Hematopoietic multipotent progenitor cell (in vitro differentiated cells): ENCODE measurements at places on chromosomes 16 and 17.

DNA sequence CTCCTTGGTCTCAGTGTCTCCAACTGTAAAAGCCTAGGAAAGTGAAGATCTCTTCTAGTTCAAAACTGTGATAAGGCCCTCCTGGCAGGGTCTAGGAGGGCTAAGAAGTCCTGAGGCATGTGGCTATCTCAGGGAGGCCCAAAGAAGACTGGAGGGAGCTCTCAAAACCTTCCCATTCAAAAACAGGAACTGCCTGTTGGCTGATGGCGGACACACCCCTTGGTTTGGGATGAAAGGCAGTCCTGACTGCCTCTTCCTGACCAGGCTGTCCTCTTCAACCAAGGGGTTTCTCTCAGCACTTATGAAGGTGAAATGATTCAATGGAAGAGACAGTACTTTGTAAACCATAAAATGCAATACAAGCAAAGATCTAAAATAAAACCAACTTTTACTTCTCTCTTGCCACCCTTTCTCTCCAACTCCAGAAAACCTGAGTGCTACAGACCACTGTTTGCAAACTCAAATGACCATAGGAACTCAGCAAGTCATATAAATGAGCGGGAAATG lies 4.7 kb downstream of the ZNF764 start:
- no peak for DNase-seq

GRCh38 chr17:62724398-62725146 lies 83.5 kb downstream of the MARCHF10 start:
- DNase-seq = peak; percentile 72

DNA sequence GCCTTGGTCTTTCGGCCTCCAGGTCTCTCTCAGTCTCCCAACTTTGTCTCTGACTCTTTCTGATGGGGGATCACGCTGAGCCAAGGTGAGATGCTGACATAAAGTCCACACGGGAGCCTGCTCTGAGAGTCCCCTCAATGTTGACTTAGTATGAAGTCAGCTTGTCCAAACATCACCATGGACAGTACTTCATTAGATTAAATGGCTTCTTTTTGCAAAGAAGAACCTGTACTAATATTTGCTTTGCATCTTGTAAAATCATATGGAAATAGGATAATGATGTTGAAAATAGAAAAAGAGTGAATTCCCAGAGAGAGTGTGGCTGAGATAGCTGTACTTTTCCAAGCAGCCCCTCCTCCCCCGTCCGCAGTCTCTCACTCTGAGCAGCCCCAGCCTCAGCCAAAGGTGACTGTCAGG lies 56.7 kb upstream of the SIAH1 start:
- DNase-seq = no peak

DNA sequence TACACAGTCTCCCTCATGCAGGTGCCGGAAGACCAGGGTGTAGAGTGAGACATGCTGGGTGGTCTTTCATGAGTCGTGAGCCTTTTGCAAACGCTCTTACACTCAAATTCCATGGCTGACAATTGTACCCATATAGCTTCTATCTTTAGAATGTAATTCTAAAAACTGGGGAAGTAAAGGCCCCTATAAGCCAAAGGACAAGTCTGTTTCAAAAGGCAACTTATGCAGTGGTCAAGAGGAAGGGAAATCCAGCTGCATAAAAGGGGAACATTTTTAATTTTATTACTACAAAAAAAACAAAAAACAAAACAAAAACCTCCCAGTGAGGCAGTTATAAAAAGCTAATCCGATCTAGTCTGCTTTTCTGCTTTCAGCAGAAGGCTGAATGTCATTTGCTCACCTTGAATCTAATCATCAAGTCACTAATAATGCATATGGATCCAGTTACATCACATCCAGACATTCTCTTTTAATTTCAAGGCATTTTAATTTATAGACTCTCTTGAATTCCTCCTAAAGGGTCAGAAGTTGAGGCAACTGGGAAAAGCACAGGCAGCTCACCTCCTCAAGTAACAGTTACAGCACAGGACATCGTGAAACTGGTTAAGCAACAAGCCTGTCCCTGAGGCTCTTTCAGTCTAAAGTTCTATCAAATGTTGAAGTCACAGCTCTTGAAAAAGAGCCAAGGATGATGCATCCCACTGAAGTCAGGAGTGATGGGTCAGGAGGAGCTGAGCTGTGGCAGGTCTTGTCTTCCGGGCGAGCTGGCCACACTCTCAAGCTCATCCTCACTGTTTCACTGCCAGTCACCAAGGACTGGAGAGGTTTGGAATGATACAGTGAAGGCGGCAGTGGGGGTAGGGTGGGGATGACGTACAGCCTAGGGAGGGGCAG lies 99.7 kb downstream of the VPS53 start:
- DNase-seq = no peak
